ENCODE measurements at places on chromosomes 2 and 18.

GRCh38 chr2:195543063-195543462, 114.0 kb upstream of the SLC39A10 start:
- no peak for DNase-seq

DNA sequence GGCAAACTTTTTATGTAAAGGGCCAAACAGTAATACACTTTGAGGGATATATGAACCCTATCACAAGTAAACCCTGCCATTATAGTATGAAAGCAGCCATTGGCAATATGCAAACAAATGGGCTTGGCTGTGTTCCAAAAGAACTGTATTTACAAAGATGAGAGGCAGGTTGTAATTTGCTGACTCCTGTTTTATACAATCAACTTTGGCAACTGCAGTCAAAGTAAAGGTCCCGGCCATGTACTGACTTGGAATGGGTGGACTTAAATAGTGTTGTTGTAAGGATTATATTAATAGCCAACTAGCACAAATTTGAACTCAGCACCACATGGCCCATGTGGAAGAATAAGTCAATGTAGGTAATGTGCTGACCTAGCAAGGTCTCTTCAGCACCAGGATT, 223.4 kb downstream of the WDPCP start:
- no peak for DNase-seq

- DNase-seq, result no peak
Observed at GRCh38 chr2:1665761-1666505, 78.4 kb downstream of the PXDN start.

GRCh38 chr2:109438146-109438545, 175.6 kb downstream of the SEPTIN10 start:
- no peak for DNase-seq

DNA sequence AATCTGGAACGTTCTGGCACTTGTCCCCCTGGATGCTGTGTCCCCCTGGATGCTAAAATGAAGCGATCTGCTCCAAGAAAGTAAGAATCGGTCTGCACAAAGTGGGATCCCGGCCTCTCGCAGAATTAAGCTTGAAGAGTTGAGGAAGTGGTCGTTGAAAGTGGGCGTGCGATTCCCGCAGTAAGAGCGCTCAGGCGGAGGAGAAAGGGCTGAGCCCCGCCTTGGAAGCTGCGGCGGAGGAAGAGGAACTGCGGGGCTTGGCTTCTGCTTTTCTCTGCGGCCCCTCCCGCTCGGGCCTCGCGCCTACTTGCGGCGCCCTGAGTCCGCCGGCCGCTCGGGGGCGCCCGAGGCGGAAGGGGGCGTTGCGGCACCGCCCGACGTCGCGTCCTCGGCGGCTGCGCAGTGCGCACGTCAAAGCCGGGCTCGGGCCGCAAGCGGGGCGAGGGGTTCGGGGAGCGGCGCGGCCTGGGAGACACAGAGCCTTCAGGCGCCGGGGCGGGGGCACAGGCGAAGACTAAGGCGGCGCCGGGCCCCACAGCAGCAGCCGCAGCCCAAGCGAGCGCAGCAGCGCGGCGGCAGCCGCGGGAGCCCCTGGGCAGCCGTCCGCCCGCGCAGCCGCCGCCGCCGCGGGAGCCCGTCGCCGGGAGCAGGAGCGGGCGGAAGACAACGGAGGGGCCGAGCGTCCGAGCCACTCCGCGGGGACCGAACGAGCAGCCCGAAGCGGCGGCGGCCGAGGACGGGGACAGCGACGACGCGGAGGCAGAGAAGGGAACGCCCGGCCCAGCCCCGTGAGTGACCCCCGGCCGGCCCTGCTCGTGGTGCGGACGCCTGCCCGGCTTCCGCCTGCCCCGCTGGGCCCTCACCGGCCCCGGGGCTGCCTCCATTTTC, at the start of gene CAB39:
CAB39 (plus strand) TSS at position 400 of the 888 bp plus-strand sequence. CDS start 47,160 bp downstream, outside the sequence.
- DNase-seq, result peak; percentile 88

GRCh38 chr2:195711478-195711877, 54.5 kb downstream of the SLC39A10 start:
- no peak for DNase-seq

DNA sequence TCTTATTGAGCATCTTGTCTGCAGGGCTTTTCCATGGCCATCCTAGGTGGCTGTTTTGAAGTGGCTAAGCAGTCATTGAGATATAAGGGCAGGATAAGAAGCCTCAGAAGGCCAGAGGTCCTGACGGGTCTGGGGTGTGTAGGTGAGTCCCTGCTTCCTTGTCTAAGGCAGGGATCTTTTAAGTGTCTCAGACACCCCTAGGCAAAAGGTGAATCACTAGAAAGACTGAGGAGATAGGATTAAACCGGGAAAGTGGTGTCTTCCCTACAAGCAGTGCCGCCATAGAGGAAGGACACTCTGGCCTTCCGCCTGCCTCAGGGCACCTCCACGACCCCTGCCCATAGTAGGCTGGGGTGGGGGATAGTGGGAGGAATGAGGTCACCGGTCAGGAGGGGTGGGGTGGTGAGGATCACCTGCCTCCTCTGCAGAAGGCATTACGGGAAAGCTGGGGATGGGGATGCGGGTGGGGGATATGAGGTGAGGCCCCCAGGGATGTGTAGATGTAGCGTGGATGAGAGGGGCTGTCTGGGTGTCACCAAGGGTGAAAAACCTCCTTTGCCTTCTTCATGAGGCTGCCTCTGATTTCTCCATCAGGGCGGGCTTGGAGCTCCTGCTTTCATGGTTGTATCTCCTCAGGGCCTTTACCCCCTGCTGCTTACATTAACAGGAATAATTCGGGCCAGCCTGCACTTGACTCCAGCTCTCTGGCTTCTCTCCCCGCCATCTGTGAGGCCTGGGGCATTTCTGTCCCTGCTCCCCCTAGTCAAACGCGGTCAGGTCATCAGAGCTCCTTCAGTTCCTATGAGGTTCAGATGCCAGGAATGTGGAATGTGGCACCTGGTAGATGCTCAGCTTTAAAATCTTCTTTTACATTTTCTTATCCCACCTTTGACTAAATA, 244.0 kb downstream of the DYSF start:
- DNase-seq, result no peak

GRCh38 chr2:139778732-139779131, 998.5 kb upstream of the NXPH2 start:
- DNase-seq, result no peak

DNA sequence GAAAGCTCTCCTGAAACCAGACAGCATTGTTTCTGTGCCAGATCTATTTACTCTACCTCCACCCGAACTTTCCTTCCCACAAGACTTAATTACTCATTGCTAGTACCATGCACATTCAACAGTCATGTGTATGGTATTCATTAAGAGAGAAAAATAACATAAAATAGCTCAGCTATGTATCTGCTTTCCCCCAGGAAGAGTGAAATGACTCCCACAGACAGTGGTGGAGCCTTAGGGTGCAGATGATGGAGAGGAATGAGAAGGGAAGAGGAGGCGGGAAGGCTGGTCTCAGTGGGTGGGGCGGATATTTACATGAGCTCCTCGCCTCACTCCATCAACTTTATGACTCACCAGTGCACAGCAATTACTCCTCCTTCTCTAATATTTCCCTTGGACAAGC, 724.5 kb downstream of the EPHA4 start:
- DNase-seq, result no peak

- no peak for DNase-seq
Observed at GRCh38 chr2:66574701-66575624, 140.0 kb downstream of the MEIS1 start.

GRCh38 chr2:103324671-103325070, 562.8 kb downstream of the TMEM182 start:
- no peak for DNase-seq

GRCh38 chr18:62766266-62766665, 50.9 kb downstream of the PHLPP1 start:
- no peak for DNase-seq

- no peak for DNase-seq
Observed at GRCh38 chr2:19864381-19864780, 37.4 kb downstream of the TTC32 start.

- DNase-seq, result no peak
Observed at GRCh38 chr18:79952996-79953559, 1.6 kb upstream of the SLC66A2 start.

DNA sequence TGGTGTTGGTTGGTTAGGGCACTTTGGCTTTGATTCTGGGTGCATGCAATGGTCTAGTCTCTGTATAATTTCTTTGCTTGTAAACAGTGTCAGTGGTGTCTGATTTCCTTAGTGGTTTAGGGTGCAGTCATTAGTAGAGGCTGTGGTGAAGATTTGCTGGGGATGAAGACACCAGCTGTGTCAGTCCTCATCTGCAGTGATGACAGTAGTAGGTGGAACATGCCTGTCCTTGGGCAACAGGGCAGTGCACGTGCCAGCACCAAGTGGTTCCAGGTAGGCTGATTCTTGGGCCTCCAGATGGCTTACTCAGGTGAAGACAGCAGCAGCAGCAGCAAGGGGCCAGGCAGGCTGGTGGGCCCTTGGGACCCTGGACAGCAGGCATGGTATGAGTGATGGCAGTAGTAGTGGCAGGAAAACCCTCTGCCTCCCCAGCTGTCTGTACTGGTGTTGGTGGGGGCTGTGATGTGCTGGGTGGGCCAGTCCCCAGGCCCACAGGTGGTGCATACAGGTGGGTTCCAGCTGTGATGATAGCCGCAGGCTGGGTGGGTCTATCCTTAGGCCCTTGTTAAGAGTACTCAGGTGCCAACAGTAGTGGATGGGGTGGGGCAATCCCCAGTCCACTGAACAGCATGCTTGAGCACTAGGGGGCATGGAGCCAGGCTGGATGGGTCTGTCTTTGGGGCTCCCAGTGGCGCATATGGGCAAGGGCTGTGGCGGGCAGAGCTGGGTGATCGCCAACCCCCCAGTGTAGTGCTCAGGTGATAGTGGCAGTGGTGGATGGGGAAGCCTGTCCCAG, 140.7 kb upstream of the THUMPD2 start:
- no peak for DNase-seq

- no peak for DNase-seq
Observed at GRCh38 chr2:68569604-68570003, 73.8 kb upstream of the PROKR1 start.

DNA sequence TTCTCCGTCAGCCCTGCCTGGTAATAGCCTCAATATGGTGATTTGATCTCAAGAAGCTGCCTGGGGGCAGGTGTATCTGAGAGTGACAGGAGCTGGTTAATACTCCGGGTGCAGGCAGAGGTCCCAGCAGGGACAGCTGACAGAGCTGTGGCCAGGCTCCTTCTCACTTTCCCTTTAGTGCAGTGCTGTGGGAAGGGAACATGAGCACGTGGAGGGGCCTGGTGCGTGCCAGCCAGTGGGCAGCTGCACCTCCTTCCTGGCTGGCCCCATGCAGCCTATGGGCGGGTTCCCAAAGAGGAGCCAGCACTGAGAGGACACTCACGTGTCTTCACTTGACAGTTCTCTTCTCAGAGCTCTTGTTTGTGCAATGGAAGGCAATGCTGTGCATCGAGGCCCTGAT, 9.1 kb downstream of the CNNM4 start:
- DNase-seq, result no peak

GRCh38 chr2:132645722-132646539, 24.1 kb downstream of the LYPD1 start:
- no peak for DNase-seq

DNA sequence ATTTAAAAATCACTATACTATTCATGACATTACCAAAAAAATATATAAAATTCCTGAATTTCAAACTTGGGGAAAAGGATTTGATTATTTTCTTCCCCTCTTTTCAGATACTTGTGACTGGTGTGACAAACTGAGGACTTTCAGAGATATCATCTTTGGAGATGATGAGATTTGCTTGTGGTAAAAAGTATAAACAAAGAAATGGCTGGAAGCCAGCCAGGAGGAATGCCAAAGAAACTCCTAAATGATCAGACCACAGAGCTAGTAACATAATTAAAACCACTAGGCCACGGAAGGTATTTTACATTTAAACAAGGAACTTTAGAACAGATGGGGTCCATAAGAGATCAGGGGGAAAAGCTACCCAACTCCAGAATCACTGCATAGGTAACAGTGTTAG, 58.7 kb downstream of the PIGN start:
- no peak for DNase-seq

All from central memory CD4-positive, alpha-beta T cell (primary cell).